ENCODE measurements at places on chromosomes 11 and 22.

DNA sequence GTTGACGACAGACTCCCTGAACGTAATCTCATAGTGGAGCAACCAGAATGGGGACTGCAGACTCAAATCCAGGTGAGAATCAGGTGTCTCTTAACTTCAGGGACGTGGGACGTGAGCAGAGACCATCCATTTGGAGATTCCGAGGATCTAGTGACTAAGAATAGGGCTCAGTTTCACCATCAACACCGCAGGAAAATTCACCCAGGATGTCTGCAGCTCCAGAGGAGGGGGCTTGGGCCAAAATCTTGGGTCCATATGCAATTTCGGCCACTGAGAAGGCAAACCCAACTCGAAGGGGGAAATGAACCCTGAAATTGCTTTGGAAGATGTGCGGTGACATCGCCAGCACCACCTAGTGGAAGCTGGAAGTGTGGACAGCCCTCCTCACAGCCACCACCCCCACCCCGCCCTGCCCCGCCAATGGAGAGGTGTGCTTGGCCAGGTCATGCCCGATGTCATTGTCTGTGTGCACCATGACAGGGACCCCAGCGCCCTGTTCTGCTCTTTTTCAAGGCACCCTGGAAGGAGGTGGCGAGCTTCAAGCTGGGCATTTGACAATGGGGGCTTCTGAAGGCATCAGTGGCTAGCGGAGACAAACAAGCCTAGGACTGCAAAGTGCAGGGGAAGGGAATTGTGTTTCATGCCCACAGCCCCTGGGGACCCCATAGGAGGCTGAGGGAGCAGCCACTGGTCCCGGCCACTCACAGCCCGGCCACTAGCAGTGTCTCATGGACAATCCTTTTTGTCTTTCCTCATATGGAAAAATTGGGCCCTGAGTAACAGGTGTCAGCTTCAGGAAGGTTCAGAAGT, 24.8 kb downstream of the APOL1 start:
- no peak for DNase-seq

DNA sequence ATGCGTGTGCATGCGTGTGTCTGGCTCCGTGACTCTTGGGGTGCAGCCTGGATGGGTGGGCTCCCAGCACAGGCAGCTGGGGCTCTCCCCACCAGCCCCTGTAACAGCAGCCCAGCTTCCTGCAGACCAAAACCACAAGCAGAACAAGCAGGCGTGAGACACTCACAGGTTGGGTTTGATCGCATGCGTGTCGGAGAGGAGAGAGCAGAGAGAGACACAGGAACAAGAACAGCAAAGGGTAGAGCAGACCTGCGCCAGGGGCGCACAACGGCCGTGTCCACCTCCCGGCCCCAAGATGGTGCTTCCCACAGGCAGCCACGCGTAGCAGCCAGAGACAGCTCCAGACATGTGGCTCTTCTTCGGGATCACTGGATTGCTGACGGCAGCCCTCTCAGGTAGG, at the start of gene CD6:
Gene CD6 (plus strand): TSS at position 161 of the 400 bp plus-strand sequence. CDS start 186 bp downstream, at position 347.
- DNase-seq: no peak

- no peak for DNase-seq
These were observed 104.7 kb upstream of the PAX6 start for GRCh38 chr11:31915867-31916266.

DNA sequence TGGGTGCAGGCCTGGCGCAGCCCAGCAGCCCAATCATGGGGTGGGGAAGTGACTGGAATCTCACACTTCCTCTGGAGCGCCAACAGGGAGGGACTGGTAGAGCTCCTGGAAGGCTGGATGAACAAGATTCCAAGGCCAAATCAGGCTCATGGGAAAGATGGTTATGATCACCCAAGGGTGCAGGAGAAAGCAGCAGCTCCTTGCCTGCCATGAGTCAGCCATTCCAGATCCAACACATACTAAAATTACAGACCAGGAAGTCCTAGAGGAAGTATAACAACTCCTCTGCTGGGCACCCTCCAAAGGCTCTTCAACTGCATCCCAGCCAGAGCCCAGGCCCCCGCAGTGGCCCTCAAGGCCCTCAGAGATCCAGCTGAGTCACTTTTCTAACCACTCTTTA, 427.3 kb downstream of the TENM4 start:
- DNase-seq: no peak

DNA sequence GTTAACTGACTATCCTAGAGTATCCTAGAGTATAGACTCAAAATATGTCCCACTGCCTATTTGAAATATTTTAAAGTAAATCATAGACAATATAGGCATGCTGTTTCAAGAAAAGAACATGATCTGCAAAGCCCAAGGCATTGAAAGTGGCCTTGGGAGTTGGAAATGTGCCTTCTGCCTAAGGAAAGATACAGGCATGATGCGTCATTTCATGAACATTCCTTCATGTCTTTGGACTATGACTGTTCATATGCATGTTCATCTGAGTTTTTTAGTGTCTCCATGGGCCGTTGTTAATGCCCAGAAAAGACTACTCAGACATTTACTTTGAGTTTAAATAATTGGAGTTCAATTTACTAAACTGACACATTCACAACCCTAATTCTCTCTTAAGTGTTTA, 69.7 kb upstream of the PRDM11 start:
- no peak for DNase-seq

GRCh38 chr11:57370251-57370650, 10.7 kb downstream of the PRG3 start:
- no peak for DNase-seq

- no peak for DNase-seq
These were observed 62.2 kb upstream of the NAV2 start for GRCh38 chr11:19650467-19650866.

GRCh38 chr11:15933886-15934625, 422.3 kb downstream of the SOX6 start:
- no peak for DNase-seq

DNA sequence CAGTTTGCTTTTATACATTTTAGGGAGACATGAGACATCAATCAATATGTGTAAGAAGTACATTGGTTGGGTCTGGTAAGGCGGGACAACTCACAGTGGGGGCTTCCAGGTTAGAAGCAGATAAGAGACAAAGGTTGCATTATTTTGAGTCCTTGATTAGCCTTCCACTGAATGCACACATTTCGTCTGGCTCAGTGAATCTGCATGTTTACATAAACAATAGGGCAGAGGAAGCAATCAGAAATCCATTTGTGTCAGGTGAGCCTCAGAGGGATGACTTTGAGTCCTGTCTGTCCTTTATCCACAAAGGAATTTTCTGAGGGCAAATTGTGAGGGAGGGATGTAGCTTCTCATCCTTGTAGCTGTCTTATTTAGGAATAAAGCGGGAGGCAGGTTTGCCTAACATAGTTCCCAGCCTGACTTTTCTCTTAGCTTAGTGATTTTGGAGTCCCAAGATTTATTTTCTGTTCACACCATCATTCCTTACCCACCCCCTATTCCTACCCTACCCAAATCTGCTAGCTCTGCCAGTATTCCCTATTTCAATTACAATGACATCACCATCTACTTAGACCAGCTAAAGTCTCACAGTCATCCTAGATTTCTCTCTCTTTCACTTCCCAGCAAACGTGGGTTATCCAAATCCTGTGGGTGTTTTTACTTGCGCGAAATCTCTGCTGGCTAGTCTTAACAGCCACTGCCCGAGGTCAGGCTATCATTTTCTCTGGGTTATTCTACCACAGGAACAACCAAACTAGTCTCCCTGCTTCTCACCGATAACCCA, 2.9 kb downstream of the SC5D start:
- DNase-seq: no peak

- DNase-seq: no peak
These were observed 182.6 kb downstream of the DDX10 start for GRCh38 chr11:108847298-108847990.

- no peak for DNase-seq
These were observed 3.0 kb downstream of the RDX start for GRCh38 chr11:110293389-110293788.

- no peak for DNase-seq
These were observed 32.3 kb downstream of the AMOTL1 start for GRCh38 chr11:94800414-94800813.

DNA sequence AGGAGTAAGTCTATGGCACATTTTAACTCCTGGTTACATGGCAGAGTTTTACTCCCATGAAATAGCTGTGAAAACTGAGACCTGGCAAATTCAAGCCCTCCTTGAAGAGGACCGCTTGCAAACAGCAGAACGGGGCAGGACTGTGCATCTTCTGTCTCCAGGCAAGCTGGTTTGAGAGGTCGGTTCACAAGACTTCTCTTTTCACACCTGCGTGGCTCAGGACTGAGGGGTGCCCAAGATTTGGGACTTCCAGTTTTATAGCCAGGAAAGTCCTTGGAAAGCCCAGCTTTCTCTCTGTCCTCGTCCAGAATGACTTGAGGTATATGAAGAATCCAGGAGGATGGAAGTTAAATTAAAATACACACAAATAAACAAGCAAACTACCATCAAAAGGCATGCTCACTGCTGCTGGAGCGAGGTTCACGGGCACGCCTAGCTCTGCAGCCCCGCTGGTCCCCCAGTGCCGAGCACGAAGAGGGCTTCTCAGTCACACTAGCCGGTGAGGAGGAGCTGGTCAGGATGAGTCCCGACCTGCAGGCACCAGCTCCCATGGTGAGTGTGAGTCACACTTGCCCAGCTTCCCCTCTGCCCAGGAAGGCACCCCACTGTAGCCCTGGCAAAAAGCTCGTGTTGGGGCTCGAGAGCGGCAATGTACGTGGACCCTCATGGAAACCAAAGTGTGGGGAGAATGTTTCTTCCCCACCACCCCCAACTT, 1382.4 kb downstream of the BRD1 start:
- no peak for DNase-seq

DNA sequence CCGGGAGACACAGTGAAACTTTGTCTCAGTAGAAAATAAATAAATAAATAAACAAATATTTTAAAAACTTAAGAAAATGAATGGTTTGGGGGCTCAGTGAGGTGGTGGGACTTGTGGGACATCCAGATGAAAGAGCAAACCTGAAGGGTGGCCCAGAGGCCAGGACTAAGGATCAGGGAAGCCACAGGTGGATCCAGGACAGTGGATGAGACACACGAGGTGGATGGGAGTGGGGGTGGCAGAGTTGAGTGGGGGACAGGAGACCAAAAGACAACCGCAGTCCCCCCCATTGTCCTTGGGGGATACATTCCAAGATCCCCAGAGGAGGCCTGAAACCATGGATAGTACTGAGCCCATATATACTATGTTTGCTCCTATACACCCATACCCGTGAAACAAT, 7.1 kb downstream of the RFPL1 start:
- DNase-seq: no peak
